ENCODE measurements at places on chromosomes 5 and 9.

- no peak for DNase-seq
Observed at GRCh38 chr9:127739614-127740330, 4.7 kb upstream of the TOR2A start.

DNA sequence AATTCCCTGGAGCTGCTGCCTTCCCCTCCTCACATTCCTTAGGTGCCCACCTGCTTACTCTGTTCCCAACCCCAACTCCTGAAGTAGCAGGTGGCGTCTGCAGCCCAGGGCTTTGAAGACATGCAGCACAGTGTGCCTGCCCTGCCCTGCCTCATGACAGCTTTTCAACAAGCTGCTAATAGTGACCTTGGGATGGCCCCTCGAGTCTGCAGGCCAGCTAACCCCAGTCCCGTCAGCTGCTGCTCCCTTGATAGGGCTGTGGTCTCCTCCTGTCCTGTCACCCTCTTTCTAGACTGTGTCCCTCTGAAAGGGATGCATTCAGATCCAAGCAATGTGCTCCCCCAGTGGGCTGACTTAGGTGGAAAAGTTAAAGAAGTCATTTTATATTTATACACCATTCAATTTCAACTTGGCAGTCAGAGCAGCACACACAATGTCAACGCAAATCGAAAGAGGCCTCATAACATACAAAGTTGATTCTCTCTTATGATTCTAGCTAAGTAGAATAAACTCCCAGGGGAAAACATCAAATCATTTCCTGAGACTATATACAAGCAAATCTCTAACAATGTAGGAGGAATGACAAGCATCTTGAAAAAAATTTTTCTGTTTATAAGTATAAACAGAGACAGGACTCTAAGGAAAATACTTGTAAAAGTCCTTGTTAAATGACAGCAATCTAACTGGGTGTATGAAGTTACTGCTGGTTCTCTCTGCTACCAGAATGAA is 37.9 kb downstream of the ADRB2 start:
- DNase-seq = no peak

DNA sequence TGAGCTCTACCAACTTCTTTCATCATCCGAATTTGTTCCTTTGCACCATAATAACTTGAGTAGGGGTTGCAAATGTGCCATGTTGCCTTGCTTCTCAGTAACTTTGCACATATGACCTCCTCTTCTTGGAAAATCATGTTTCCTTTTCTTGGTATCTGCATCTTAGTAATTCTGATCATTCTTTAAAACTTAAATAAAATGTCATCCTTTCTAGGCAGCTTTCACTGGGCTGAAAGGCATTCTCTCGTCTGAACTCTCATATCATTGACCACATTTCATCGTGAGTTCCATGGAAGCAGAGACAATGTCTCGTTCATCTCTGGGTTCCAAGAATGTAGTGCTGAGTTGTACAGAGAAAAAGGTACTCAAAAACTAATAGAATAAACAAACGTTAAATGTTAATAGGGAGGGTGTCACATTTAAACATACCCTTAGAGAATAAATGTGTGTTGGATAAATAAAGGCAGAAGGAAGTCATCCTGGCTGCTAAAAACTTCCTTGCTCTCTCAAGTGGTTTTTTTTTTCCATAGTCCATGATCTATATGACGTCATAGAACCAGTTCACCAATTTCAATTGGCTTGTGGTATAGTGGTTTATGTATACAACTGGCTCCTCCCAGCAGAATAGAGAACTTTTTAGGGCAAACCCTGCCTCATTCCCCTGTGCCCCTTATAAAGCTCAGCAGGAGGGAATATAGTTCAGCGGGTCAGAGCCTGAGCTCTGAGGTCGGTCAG is 218.1 kb upstream of the TRIM32 start:
- DNase-seq = no peak

GRCh38 chr5:123014689-123015088 is 21.8 kb downstream of the PPIC start:
- no peak for DNase-seq

DNA sequence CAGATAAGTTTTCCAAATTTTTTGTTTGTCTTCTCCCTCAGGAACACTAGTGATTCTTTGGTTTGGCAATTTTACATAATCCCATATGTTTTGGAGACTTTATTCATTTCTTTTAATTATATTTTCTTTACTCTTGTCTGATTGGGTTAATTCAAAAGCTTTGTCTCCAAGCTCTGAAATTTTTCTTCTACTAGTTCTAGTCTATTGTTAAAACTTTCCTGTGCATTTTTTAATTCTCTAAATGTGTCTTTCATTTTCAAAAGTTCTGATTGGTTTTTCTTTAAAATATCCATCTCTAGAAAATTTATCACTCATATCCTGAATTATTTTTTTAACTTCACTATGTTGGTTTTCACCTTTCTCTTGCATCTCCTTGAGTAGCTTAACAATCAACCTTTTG is 92.2 kb downstream of the INVS start:
- DNase-seq = no peak

DNA sequence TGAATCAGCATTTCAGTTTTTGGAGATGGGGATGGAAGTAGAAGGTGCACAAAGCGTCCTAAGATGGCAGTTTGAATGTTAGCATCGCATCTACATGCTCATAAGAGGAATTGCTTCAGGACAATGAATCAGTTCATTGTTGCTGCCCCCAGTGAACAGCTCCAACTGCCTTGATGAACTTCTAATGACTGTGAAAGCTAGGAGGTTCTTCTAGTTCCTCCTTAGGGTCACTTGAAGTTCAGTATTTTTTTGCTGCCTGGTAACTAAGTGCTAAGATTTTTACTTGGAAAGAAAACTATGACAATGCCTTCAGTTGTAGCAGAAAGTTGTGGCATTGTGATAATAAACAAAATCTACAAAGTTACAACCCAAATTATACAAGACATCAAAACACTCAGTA is 271.6 kb downstream of the RAB3C start:
- no peak for DNase-seq

GRCh38 chr5:69030358-69031062 is 63.3 kb upstream of the SLC30A5 start:
- DNase-seq = no peak

DNA sequence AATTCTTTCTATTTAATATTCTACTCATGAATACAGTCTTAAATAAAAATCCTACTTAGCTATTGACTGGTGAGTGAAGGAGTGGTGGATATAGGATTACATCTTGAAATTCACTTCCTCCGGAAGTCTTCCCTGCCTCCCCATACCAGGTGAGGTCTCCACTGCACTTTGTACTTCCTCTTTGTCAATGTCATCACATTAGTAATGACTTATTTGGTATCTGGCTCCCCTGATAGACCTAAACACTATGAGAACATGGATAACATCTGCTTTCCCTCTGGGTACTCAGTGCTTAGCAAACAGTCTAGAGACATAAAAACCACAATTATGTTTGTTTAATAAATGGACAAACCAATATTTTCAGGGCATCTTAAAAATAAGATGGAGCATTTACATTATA is 532.1 kb downstream of the PDE4D start:
- DNase-seq = no peak

DNA sequence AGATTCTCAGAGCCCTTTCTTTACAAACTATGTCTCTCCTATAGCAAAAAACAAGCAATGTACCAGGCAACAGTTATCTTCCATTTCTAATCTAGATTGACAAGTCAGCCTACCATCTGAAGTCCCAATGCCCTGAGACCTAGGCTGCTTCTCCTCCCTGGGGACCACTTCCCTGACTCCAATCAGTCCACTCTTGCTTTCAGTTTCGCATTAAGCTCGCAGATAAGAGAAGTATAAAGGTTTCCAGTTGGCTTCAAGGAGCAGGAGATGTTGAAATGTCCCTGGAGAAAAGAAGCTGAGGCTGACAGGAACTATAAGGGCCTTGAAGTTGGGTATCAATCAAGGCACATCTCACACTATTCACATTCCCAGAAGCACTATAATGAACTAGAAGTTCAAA is 32.3 kb downstream of the ERP44 start:
- DNase-seq = no peak

All from HS-27A (cell line).